Activated CD4-positive, alpha-beta T cell treated with anti-CD3 and anti-CD28 coated beads, Interleukin-2, amount 50 U/mL, for 24 hours (primary cell): ENCODE measurements at places on chromosomes 1 and 21.

GRCh38 chr1:67745875-67746698, 61.1 kb downstream of the GADD45A start:
- no peak for DNase-seq

DNA sequence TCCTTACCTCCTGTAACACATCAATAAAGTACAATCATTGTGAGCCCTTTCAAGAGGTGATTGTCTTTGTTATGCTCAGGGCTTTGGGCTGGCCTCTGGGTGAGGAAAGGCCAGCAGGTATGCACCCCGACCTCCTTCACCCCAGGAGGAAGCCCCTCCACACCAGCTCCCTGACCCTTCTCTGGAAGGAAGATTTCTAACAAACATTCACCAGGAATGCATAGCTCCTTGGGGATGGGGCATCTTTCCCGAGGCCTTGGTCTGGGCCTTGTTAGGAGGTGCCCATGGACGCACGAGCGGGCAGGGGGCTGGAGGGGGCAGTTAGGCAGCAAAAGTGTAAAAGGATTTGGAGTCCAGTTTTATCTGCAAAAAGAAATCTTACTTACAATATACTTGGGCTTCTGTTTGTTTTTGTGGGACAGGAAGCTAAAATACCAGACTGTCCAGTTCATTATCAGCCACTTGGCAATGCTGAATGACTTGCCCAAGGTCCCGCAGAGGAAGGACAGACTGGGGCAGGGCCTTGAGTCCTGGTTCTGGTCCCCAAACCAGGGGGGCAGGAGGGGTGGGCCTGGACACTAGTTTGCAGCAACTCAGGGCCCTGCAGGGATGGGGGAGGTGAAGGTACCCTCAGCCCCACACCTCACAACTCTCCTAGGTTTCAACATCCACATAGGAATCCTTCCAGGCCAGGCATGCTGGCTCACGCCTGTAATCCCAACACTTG, 10.1 kb downstream of the ZC3H12A start:
- DNase-seq: no peak

- DNase-seq: no peak
Observed at GRCh38 chr1:160707236-160708064, 4.2 kb downstream of the CD48 start.

GRCh38 chr1:194658090-194658439, 1471.7 kb upstream of the B3GALT2 start:
- DNase-seq: no peak

- DNase-seq: no peak
Observed at GRCh38 chr1:25074351-25075227, 144.5 kb upstream of the RUNX3 start.

GRCh38 chr1:205377355-205377754, 20.6 kb upstream of the KLHDC8A start:
- no peak for DNase-seq

- DNase-seq: no peak
Observed at GRCh38 chr1:168141871-168142385, 5.2 kb upstream of the GPR161 start.

DNA sequence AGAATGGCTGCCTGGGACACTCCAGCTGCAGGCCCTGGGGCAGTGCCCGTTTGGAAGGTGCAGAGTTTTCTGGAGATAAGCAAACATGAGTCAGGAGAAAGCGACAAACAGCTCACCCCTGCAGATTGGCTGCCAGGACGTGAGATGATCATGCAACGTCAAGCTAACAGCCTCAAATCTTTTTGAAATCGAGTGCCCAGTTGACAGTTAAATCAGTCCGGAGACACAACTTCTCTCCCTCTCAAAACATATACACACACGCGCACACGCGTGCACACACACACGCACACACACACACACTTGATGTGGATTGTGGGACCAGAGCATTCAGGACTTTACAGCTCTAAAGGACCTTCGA, 49.4 kb downstream of the TENT5C start:
- no peak for DNase-seq

DNA sequence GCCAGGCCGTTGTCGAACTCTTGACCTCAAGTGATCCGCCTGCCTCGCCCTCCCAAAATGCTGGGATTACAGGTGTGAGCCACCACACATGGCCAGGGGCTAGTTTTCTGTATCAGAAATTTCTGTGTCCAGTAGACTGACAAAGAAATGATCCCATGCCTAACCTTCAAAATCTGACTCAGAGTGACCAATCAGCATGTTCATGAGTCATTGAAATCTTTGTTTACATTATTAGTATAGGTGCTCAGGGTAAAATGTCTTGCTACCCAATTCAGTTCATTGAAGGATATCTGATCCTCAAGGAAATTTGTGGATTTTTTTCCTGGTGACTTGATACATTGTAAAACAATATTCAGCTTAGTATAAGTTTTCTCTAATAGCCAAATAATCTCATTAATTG, 11.0 kb upstream of the LDLRAD2 start:
- no peak for DNase-seq

- no peak for DNase-seq
Observed at GRCh38 chr1:36166938-36167905, 11.3 kb downstream of the MAP7D1 start.

DNA sequence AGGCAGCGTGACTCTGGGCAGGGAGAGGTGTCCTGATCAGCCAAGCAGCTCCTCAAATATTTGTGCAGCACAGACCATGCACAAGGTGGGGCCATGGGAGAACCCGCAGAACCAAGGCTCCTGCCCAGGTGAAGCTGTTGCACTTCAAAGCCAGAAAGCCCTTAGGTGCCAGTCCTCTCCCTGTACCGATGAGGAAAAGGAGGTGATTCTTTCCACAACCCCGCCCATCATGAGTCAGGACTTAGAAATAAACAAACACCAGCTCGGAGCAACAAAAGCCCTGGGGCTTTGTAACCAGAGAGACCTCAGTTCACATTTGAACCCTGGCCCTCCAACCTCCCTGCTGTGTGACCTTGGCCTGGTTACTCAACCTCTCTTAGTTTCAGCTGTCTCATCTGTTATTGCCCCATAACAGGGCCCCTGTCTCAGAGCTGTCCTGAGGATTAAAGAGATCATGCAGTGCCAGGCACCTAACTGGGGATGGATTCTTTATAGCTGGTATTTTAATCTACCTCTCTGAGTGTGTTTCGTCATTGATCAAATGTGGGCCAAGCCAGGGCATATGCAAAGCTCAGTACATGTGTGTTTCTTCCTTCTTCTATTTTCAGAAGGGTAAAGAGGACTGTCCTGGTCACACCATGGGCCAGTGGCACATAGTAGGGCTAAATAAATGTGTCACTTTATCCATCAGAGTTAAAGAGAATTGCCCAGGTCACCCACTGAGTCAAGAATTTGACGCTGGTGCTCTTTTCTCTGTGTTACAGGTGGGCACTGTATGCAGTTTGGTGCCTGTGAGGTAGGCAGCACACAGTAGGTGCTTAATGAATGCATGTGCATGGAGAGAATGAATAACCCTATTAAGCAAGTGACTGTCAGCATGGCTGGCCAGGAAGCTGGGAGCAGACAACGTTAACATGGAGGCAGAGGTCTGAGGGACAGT, 1.4 kb downstream of the LDLRAD1 start:
- no peak for DNase-seq

DNA sequence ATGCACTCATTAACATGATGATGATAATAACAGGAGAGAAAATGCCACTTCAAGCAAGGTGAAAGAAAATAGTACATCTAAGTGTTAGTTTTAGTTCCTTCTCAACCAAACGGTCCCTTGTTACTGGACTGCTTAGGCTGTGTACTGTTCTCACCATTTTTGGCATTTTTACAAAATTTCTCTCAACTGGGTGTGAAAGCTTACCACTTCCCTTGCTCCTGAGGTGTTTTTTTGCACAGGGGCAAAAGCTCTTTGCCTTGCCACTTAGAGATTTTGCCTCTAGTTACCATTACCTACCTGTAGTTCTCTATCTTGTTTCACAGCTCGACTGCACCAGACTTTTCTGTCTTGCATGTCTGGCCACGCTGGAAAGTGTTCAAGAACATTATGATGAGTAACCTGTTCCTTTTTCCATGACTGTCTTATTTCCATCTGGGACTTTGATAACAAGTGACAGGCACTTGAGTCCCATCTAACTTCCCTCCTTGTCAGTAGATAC, 10.7 kb downstream of the NEK7 start:
- peak; percentile 60 for DNase-seq

DNA sequence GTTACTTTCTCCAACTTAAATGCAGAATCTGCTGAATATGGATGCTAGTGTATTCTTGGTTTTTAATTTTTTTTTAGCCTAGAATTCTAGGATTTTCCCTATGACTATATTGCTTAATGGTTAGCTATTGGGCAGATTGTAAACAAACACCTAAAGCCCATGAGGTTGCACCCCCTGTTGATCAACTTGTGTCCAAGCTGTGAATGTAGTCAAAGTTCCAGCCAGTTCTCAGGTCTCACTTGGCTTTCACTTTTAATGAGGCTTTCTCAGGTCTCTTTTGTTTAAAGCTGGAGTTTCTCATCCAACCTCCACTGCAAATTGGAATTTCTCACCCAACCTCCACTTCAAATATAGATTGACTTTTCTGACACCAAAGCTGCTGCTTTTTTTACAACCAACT, 35.9 kb downstream of the FCER1A start:
- DNase-seq: no peak

DNA sequence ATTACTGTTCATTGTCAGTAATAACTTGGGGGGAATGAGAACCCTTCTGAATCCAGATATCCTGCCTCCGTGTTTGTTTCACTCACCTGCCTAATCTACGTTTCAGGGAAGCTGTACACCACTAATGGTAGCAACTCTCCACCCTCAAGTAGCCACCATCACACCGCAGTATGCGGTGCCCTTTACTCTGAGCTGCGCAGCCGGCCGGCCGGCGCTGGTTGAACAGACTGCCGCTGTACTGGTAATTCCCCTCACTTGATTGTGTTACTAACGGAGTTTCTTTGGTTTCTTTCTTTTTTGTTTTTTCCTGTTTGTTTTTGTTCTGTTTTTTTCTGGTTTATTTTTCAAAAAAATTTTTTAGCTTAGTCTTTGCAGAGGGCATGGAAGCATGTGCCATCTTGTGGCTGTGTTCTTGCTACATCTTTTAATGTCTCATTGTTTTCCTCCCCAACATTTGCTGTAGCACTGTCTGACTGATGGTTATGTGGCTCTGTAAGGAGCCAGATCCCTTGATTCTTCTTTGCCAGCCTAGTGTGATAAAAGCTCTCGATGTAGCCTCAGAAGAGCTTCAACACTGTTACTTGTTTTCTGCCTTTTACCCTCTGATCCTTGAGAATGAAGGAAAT, 15.9 kb upstream of the OLFML3 start:
- DNase-seq: no peak

GRCh38 chr1:108141621-108142020, 58.5 kb downstream of the SLC25A24 start:
- no peak for DNase-seq
